ENCODE measurements at places on chromosomes 1 and 21.
A peak's percentile ranks its signal among the peaks of the same experiment; 100 is the strongest.

DNA sequence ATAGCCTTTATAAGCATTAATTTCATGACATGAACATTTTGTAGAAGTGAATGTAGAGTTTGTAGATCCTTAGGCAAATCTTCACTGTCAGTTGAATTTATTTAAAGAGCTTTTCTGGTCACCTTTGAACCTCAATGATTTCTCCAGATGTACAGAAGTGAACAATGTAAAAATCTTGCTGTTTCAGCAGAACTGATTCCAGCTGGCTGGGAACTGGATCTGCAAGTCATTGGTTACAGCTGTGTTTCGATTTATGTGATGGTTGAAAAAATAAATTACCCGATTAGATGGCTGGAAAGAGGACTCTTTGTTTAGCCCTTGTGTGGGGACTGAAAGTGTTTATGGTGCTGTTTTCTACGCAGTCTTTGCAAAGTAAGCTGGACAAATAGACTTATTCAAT, 849.8 kb downstream of the USP25 start:
- DNase-seq: peak; percentile 22

DNA sequence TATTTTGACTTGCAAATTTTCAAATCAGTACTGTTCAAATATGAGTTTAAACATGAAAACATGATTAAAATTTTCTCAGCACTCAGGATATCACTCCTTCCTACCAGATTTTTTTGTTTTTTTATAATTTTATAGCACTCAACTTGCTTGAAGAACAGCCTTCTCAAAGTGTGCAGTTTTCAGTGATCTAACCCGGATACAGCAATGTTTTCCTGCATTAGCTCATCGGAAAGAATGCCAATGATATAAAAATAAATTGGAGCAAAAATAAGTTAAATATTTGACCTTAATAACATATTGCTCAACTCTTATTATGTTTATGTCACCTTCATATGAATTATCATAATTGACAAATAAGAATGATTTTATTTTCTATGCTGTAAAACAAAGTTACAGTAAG, 766.8 kb downstream of the USP25 start:
- DNase-seq: no peak

GRCh38 chr1:182122913-182123260, 61.4 kb upstream of the ZNF648 start:
- no peak for DNase-seq

- DNase-seq: no peak
Measured at GRCh38 chr1:85544689-85545215, 35.8 kb upstream of the CCN1 start.

DNA sequence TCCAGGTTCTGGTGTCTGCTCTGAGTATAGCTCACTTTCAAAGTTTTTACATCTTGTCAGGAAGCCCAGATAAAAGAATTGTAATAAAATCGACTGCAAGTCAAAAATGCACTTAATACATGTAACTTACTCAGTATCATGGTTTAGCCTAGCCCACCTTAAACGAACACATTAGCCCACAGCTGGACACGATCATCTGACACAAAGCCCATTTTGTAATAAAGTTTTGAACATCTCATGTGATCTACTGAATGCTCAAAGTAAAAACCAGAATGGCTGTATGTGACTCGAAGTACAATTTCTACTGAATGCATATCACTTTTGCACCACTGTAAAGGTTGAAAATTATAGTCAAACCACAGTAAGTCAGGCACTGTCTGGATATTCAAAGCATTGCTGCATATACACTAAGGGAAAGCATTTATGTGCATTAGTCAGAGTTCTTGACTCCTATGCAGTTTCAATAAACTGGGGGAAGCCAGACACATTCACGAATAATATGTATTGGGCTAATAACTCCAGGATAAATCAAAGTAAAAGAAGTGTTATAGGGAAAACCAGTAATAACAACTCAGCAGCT, 12.2 kb upstream of the TDRD10 start:
- no peak for DNase-seq

DNA sequence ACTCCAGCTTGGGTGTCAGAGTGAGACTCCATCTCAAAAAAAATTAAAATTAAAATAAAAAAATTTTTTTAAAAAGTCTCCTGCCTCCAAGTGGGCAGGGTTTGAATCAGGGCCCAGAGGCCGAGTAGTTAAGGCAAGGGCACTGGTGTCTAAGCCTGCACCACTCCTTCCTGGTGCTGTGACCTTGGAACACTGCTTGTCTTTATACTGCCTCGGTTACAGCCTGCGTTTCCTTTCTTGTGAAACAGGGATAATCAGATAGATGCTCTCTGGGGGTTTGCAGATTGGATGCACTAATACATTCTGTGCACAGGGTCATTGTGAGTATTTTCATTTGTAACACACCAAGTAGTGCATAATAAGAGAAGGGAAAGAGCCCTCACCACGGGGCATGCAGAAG, 58.4 kb upstream of the EFHD2 start:
- DNase-seq: no peak

- no peak for DNase-seq
Measured at GRCh38 chr1:28112388-28113241, 24.2 kb upstream of the EYA3 start.

GRCh38 chr1:59329412-59330053, 32.6 kb downstream of the FGGY start:
- no peak for DNase-seq

GRCh38 chr1:154446789-154447188, 41.6 kb downstream of the IL6R start:
- no peak for DNase-seq

DNA sequence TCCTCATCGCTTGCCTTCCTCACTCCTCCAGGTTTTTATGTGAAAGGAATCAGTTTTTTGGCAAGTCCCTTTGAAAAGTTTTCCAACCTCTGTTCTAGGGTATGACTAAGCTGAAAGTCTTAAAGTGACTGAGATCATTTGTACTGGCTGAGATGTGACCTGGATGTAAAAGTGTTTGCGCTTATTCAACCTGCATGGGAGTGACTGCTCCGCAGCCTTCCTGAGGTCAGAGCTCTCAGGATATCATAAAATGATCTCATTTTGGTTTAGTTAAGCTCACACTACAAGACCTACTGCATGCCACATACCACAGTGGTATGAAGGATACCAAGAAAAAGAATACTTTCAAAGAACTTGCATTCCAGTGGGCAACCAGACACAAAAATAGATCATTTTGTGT, 29.8 kb upstream of the TADA1 start:
- no peak for DNase-seq

- DNase-seq: no peak
Measured at GRCh38 chr1:173417563-173417962, 59.6 kb upstream of the PRDX6 start.

- peak; percentile 65 for DNase-seq
Measured at GRCh38 chr1:39952359-39953110, 2.4 kb upstream of the MFSD2A start.

DNA sequence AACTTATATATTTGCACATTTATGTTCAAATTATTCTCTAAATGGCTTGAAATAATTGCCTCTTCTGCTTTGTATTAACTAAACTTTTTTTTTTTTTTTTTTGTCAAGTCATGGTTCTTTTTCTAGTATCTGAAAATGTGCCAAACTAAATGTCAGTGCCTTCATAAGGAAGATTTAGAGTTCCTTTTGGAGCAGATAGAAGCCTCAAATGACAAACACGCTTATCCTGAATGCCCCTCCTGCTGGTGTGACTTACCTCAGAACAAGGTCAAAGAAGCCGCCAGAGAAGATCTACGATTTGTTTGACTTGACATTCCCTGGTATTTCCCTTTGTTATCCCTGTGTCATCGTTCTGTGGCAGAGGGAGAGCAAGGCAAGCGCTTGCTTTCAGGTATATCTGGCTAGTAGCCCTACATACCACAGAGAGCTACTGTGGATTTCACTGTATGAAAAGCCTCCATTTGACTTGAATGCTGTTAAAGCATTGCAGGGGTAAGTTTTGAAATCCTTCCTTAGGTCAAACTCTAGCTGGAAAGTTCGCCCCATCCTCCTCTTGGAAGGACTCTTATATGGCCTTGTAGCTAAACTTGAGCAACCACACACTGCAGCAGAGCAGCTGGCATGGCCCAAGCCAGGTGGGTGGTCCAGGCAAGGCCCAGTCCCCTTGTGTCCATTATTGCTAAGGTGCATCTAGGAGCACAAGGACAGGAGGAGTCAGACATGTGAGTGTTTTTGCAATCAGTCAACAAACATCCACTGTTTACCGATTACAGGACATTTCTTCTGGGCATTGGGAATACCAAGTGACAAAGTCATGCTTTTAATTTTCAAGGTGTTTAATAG, 285.4 kb upstream of the USP25 start:
- DNase-seq: no peak

- no peak for DNase-seq
Measured at GRCh38 chr1:16101623-16102022, 28.2 kb upstream of the FAM131C start.

- DNase-seq: no peak
Measured at GRCh38 chr1:20538760-20539551, 13.4 kb upstream of the FAM43B start.

DNA sequence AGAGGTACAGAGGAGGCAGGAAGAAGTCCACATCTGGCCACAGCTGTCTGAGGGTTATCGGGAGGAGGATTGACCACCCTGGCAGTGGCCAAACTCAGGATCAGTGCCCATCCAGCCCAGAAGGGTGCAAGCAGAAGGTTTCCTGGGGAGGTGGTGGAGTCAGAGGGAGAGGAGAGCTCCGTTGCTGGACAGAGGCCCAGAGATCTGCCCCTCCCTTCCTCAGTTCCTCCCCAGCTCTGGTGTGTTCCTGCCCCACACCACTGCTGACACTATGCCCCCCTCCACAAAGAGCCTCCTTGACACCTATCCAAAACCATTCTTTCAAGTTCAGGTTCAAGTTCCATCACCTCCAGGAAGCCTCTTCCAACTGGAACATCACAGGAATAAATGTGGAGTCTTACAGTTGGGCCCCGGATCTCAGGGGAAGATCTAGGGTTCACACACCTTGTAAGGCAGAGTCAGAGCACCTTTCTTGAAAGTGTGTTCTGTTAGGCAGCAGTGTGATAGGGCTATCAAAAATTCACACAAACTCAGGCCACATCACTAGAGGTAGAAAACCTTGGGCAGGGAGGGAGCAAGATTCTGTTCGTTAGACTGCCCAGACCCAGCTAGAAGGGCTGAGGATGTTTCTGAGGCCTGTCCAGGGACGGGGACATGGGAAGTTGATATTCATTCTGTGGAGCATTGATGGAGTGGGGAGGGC, 7.4 kb downstream of the LDLRAD1 start:
- no peak for DNase-seq

- DNase-seq: no peak
Measured at GRCh38 chr1:2113620-2114135, 63.5 kb downstream of the PRKCZ start.

DNA sequence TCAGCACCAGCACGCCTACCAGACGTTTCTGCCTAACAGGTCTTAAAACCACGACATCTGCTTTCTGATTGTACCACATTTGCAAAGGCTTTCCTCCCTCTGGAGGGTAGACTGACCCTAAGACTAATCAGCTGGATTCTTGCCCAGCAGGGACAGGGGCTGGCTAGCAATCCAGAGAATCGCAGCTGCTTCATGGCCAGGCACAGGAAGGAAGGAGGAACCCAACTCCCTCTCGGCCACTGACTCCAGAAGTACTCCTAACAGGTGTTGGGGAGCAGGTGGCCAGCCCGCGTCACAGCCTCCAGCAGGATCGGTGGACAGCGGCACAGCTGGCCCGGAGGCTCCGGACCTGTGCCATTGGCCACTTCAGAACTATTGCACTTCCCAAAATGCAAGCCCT, 180.8 kb downstream of the NPHP4 start:
- no peak for DNase-seq

GRCh38 chr1:119873135-119874015, 22.9 kb downstream of the ADAM30 start:
- DNase-seq: no peak

DNA sequence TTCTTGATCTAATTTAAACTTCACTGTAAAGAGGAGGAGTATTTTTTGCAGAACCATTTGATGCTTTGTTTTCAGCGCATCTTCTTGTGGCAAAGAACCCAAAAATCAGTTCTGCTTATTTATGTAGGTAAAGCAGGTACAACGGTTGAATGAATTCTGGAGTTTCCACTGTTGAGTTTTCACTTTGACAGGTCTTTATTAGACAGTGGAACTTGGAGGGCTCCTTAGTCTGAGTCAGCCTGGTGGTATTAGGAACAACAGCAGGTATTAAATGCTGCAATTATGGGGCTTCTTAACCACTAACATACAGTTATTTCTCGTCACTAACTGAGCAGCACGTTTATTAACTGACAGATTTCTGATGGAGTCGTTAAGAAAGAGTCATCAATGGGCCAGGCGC, 1.2 kb downstream of the LRIG2 start:
- no peak for DNase-seq

DNA sequence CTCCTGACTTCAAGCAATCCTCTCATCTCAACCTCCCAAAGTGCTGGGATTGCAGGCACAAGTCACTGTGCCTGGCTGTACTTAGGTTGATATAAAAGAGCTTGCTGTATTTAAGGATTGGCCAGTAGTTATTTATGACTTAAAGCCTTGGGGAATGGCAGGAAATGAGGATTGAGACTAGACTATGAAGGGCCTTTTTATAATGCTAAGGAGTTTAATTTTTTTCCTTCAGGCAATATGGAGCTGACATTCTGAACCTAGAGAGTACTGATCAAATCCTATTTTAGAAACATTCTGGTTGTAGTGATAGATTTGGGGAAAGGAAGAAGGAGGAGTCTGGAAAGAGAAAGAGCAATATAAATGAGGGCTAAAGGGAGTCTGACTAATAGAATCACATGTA, 44.7 kb downstream of the MSH4 start:
- no peak for DNase-seq

- no peak for DNase-seq
Measured at GRCh38 chr1:26357121-26357602, 3.2 kb upstream of the CRYBG2 start.

DNA sequence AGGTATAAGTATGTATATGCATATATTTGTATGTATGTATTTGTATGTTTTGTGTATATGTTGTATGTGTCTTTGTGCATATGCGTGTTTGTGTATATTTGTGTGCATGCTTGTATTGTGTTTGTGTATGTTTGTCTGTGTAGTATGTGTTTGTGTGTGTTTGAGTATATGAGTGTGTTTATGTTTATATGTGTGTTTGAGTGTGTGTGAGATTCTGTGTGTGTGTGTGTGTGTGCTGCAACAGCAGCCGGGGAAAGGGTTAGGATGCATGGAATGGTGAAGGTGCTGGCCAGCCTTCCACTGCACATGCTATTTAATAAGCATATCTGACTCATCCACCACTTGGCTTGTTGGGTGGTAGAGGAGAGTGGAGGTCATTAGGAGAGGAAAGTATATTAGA, 46.6 kb upstream of the RAB4A start:
- DNase-seq: no peak

DNA sequence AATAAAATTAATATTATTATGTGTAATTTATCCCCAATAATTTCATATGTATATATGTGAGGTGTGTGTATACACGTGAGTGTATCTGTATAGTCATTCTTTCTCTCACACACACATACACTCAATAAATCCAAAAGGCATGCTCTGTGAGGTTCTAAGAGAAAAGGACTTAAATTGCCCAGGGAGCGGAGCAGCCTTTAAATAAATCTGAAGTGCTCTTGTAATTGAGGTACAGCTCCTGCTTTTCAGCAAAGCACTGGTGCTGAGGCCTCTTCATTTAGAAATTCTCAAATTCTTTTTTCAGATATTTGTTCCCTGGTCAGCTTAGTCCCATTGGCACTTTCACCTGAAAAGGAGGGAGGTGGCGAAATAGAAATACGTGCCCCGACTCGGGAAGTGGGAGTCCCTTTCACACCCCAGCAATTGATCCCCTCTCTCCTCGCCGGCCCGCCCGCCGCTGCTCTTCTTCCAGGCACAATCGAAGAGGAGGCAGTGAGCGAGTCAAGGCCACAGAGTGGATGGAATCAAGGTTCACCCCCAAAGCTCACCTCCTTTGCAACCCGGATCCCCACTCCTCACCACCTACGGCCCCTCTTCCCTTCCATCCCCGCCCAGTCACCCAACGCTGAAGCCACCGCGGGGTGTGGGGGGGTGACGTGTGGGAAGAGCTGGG, 944 bp downstream of the PLPPR5 start:
- peak; percentile 13 for DNase-seq
